Bronchial epithelial cell (primary cell): ENCODE measurements at places on chromosomes 1 and 21.

DNA sequence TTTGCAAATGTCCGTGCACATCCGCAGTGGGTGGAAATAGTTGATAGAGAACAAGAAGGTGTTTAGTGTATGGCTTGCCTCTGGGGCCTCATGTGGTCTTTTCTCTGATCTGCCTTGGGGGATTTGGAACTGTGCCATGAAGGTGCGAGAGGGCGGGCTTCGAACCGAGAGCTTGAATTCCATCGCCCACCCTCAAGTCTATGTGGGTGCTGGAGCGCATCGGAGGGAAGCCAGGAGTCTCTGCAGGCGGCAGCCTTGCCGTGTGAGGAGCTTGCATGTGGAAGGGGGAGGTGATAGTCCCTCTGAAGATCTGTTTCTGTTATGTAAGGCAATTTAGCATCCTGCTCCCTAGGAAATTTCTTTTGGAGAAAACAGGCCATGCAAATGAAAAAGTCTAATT is 119.6 kb downstream of the HUNK start:
- no peak for DNase-seq

DNA sequence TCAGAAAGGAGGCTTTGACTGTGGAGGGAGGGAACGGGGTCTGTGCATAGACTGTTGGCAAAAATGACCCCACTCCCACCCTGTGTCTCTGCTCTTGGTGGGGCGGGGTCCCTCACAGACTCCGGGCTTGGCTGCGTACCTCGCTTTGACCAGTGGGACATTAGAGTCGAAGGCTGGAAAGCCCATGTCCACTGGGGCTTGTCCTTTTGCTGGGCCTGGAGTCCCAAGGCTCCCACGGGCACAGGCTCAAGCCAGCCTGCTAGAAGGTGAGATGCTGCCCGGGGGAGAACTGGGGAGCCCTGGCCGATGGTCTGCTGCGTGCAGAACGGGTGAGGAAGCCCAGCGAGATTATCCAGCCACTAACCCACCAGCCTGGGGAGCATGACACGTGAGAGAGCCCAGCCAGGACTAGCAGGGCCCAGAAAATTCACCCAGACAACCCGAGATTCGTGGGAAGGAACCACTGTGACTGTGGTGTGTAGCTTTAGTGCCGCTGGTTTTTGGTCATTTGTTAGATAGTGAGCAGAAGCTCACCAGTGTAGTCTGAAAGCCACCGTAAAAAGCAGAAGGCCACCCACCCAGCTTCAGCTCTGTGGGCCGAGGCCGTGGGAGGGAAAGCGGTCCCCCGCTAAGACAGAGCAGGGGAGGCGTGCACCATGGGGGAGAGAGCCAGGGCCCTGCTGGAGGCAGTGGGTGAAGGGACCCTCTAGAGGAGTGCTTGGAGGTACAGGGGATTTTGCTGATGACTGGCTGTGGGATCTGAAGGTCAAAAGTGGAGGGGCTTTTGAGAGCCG is 78.3 kb upstream of the C1orf174 start:
- DNase-seq = no peak

DNA sequence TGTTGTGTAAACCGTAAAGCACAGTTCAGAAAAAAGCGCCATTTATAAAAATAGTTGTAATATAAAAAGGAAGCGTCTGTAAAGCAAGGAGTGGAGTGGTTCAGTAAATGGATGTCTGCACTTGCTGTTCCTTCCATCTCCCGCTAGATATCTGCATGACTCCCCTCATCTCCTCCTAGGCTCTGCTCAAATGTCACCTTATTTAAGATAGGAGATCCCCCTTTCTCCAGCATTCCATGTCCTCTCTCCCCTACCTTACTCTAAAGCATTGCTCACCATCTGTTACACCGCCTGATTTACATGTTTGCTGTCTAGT is 745 bp downstream of the MUL1 start:
- DNase-seq = no peak

DNA sequence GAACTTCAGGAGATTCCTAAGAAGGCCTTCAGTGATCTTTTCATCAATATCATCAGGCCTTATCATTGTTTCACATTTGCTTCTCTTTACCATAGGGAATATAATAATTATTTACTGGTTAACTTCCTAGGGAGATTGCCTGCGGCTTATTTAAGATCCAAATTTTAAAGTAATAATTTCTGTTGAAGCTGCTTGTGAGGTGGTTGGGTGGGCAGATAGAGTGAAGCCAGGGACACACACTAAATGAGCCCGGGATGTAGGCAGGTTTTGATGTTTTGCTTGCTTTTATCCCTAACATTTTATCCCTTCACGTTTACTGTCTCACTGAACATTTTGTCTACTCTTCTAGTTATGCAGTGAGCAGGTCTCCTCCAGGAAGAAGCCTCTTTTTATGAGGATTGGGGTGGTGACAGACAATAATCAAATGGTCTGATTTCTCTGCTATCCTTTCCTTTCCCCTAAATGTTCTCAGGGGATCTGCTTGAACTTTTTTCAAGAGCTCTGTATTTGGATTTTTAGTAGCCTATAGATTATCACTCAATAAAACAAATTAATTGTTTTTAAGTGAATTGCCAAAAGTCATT is 164.7 kb downstream of the RUNX1 start:
- no peak for DNase-seq

DNA sequence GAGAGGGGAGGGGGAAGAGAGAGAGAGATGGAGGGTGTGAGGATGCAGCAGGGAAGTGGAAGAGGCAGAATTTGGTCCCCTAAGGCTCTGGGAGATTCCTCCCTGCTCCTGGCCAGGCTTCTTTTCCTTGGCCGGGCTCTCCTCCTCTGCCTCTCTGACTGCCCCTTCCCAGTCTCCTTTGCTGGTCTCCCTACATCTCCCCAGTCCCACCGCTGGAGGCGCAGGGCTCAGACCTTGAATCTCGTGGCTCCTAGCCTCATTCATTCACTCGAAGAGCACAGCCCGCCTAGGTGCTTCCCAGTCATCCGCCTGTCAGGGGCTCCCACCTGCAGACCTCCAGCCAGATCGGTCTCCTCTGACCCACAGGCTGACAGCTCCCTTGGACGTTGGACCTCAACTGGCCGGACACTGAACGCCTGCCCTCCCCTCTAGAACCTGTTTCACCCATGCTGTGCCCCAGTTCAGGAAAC is 76.5 kb downstream of the VWA5B1 start:
- DNase-seq = peak; percentile 31

- peak; percentile 26 for DNase-seq
Observed at GRCh38 chr1:172162236-172162635, 258.2 kb upstream of the C1orf105 start.

- peak; percentile 70 for DNase-seq
Observed at GRCh38 chr1:203537806-203538464, 44.0 kb downstream of the OPTC start.

GRCh38 chr1:116497656-116498055 is 73.2 kb downstream of the CD58 start:
- DNase-seq = no peak

GRCh38 chr21:34526241-34526617 is 14.2 kb upstream of the KCNE1 start:
- no peak for DNase-seq

DNA sequence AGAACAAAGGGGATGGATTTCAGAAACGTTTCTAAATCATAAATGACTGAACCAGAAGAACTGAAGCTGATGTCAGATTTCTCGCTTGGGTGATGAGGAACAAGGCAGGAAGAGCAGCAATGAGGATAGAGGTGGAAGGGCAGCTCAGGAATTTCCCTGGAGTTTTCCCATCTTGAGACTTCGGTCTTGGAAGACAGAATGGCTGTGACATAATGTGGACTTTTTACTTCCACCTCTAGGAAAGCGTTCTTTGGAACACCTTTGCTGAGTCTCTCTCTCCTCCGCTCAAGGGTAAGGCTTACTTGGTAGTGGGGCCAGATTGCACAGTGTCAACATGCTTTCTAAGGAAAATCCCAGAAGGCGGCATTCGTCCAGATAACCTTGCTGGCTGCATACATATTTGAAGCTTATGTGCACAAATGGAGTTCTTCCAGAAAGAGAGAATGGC is 36.6 kb downstream of the DEGS1 start:
- no peak for DNase-seq

DNA sequence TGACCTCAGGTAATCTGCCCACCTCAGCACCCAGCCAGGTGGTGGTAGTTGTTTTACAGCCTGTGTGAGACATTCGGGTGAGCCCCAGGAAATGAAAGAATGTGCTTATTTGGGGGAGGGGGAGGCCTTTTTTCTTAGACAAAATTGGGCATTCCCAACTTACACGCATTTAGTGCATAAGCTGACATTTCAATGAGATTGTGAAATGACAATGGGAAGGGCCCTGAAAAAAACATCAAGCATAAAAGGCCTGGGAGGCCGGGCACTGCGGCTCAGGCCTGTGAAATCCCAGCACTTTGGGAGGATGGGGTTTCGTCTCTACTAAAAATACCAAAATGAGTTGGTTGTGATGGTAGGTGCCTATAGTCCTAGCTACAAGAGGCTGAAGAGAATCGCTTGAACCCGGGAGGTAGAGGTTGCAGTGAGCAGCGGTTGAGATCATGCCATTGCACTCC is 5.0 kb downstream of the GAS5 start:
- no peak for DNase-seq

- peak; percentile 63 for DNase-seq
Observed at GRCh38 chr1:35287807-35288640, 19.5 kb downstream of the ZMYM4 start.

GRCh38 chr1:10424651-10425050 is 5.6 kb upstream of the CENPS start:
- DNase-seq = no peak

DNA sequence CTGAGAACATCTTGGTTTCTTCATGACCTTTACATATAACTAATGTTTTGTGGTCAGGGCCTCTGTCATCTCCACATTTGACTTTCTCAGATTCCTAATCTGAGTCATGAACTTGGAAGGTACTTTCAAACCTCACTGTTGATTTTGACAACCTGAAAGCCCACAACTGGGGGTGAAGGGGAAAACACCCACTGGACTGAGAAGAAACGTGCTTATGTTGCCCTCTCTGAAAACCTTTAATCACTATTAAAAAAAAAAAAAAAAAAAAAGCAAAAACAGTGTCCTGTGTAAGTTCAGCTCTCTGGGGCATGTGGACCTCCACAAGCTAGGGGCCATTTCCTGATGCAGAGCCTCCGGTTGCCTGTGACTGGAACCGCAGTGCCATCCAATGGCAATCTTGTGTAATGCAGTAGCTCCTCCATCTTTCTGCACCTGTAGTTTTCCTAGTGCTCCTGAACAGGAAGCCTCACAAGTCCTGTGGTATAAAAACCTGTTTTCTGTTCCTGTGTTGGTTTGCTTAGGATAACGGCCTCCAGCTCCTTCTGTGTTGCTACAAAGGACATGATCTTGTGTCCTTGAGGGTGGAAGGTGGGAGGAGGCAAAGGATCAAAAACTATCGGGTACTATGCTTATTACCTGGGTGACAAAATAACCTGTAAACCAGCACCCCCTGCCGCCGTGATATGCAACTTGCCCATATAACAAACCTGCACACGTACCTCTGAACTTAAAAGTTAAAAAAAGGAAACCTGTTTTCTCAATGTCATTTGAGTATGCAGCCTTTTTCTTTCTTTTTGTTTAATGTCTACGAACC is 124.5 kb downstream of the ZNF648 start:
- DNase-seq = peak; percentile 70

DNA sequence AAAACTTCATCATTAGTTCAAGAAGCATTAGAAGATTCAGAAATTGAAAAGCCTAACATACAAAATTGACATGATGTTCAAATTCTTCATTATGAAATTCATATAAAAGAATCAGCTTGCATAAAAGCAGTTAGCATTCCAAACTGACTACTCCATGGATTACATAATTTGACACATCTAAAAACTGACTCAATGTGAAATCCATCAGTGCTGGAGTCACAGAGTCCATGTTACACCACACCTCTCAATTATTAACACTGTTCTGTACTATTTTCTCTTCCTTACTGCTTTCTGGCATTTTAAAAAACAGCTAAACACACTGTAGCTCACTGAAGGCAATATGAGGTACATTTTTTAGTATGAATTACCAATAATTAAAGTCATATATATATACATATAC is 28.0 kb downstream of the ARHGAP29 start:
- DNase-seq = peak; percentile 86

GRCh38 chr1:206470692-206471414 is 577 bp downstream of the IKBKE start:
- DNase-seq = peak; percentile 60

- no peak for DNase-seq
Observed at GRCh38 chr1:223752721-223753515, 40.6 kb downstream of the CAPN2 start.

- no peak for DNase-seq
Observed at GRCh38 chr1:84763912-84764680, 73.8 kb upstream of the SSX2IP start.

GRCh38 chr1:99173900-99174299 is 90.4 kb upstream of the PLPPR4 start:
- no peak for DNase-seq

DNA sequence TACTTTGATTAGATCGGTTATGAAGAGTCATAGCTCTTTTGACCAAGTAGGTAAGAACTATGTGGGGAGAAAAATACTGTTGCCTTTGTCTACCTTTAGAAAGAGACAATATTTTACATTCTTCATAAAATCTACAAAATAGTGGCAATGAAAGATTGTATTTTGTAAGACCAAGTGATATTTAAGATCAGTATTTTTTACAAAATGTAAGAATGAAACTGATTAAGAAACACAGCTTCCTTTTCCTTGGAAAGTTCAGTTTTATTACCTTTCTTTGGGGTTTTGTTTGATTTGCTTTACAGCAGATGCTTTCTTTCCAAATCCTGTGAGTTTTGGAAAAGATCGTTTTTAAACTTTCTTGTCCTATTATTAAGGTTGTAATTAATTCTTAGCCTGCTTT is 69.8 kb downstream of the SLC35A3 start:
- DNase-seq = peak; percentile 28

DNA sequence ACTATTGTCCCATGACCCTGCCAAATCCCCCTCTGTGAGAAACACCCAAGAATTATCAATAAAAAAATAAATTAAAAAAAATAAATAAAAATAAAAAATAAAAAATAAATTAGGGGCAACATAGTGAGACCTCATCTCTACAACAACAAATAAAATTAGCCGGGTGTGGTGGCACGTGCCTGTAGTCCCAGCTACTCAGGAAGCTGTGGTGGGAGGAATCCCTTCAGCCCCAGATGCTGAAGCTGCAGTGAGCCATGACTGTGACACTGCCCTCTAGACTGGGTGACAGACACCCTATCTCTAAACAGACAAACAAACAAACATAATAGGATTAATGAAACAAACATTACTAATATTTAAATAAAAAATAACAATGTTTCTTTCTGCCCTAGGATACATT is 34.3 kb downstream of the MRPL37 start:
- DNase-seq = no peak

DNA sequence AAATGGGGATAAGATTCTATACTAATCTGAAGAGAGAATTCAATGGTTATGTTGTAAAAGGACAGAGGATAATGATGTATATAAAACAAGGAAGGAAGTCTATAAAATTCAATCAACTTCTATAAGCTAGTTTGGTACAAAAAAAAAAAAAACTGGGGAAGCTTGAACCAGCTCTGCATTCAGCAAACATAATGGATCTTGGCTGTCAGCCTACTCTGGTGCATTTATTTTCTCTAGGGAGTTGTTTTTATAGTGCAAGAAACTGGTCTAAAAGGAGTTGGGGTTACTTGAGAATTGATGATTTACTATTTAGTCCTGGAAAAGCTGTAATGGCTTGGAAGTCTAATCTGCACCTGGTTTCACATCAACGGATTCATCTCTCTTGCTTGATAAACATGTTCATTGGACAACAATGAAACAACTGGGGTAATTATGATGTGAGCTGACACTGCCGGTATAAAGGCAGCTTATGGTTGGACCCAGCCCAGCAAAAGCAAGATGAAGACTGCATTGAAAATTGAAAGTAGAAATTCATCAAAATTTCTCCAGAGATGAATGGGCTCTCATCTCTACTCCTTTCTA is 199.4 kb upstream of the NRIP1 start:
- DNase-seq = no peak
